GM06990 (cell line): ENCODE measurements at places on chromosomes 4 and X.

DNA sequence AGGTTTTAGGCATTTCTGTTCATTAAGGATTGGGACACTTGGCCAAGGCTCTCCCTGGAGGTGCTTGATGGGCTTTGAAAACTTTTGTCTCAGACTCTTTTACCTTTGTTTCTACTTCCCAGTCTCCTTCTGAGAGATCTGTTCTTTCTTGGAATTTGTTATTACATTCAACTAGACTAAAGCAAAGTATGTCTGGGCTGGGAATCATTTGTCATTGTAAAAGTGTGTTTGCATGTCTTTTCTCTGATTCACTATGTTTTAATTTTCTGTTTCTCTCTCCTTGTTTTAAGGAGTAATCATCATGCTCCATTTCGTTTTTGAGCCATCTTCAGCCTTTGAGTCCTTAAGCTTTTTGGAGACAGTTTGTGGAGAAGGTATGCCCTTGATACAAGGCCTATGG is 12.2 kb upstream of the PGRMC2 start:
- DNase-seq = no peak

GRCh38 chr4:6753891-6754290 is 28.6 kb upstream of the KIAA0232 start:
- no peak for DNase-seq

DNA sequence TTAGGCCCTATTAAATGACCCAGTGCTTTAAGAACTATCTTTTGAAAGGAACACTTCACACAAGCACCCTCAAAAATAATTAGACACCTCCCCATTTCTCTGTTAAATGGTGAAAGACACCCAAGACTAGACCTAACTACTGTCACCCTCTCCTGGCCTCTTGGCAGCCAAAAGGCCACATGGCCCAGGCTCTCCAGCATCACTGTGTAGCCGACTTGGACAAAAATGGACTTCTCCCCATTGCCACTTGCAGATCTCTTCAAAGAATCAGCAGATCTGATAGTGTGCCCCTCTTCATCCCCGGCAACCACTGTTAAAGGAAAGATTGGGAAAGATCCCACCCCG is 2.0 kb downstream of the MID1IP1 start:
- DNase-seq = no peak

DNA sequence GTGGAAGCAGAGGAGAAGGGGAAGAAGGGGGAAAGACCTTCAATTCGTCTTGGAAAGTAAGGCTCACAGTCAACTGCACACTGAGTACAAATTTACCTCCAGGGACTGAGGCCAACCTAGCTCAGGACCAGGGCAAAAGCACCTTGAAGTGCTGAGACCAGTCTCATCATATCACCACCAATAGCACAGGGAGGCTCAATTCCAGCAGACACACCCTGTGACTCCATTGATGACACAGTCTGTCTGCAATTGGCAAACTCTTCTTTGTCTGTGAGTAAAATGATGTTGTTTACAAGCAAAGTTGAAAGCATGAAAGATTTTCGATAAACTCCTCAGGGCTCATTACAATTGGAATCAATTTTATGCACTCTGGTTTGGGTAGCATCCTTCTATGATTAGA is 32.3 kb downstream of the TRIML1 start:
- DNase-seq = no peak

- no peak for DNase-seq
Measured at GRCh38 chr4:148067301-148067916, 335.5 kb downstream of the ARHGAP10 start.

DNA sequence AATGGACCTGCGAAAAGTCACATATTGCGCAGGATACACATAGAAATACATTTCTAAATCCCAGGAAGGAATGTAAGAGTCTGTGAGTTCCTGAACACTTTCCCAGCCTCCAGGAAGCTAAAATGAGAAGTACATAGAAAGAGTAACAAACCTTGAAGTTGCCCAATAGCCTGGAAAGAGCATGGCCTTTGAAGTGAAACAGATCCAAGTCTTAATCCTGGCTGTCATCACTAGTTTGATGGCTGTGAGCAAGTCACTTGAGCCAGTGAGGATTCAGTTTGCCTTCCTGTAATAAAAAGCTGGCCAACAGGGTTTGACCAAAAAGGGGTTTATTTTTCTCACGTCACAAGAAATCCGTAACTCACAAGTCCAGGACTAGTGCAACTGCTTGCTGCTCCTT is 69.8 kb downstream of the ARHGEF38 start:
- DNase-seq = no peak

DNA sequence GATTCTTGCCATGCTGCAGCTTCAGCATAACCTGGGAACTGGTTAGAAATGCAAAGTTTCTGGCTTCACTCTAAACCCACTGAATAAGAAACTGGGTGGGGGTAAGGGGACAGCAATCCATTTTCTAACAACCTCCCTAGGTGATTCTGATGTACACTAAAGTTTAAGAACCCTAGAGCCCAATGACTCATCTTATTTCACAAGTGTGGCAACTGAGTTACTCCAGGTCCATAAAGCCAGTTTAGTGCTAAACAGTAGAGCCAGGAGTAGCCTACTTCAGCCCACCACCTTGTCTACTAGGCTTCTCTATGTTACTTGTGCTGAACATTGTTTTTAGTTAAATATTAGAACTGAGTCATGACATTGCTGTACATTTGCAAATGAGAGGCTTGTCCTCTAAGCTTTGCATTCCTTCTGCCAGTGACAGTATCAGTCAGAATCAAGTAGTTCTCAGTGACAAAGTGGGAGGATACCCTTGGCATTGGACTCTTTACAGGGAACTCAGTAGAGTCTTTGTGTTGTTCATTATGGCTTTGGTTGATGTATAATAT is 518.0 kb downstream of the RPA4 start:
- DNase-seq = no peak

GRCh38 chr4:177478496-177478895 is 36.3 kb upstream of the AGA start:
- no peak for DNase-seq

- DNase-seq = no peak
Measured at GRCh38 chrX:71245159-71245558, 8.8 kb downstream of the ZMYM3 start.

DNA sequence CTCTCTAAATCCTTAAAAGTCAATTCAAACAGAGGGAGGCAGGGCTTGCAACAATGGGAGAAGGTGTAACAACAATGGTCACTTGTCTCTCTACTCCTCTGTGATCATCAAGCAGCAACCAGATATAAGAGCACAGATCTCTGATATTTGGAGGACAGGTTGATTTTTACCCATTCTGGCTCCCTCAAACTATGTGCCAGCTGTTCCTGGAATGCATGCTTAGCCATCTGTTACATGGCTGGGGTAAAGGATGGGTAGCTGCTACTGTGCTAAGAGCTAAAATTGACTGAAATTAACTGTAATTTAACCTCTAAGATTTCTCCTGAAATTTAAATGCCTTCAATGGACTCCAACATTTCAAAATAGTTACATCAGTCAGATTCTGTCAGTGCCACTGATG is 1459.9 kb downstream of the PCDH7 start:
- no peak for DNase-seq

GRCh38 chr4:88381123-88381522 is 2.5 kb downstream of the HERC6 start:
- DNase-seq = no peak

DNA sequence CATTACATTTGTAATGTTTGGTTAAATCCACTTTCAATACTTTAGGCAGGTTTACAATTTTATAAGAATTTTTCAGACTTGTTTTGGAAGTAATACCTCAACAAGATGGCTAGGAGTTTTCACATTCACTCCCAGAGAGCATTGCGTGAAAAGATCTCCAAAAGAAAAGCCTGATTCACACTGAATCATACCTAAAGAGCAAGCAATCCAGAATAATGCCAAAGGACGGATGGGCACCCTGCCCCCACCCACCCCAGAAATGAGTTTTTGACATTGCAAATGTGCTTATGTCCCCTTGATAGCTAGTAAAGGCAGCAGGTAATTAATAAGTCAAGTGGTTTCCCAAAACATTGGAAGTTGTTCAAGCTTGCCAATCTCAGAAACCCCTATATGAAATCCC is 557.7 kb upstream of the TENM3 start:
- DNase-seq = no peak

DNA sequence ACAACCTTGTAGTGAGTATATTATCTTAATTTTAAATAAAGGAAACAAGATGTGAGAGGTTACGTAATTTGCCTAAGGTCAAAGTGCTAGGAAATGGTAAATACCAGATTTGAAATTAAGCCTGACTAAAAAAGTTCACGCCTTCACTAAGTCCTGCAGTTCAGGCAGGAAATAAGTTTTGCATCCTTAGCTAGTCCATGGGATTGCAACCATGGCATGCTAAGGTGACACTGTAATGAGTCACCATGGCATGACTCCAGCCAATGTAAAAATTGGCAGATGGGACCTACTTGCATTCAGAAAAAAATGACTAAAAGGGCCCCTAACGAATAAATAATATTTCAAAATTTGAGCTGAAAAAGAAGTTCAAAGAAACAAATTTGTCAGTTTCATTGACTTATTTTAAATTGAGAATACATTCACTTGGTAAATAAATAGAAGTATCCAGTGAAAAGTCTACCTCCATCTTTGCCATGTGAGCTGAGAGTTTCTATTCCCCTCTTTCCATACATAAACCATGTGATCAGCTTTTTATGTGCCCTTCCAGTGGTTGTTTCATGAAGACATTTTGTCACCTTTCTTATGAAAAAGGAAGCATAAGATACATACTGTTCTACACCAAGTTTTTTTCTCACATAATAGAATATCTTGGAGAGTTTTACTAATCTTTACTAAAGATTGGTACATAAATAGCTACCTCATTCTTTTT is 72.4 kb downstream of the ANKRD50 start:
- DNase-seq = no peak

DNA sequence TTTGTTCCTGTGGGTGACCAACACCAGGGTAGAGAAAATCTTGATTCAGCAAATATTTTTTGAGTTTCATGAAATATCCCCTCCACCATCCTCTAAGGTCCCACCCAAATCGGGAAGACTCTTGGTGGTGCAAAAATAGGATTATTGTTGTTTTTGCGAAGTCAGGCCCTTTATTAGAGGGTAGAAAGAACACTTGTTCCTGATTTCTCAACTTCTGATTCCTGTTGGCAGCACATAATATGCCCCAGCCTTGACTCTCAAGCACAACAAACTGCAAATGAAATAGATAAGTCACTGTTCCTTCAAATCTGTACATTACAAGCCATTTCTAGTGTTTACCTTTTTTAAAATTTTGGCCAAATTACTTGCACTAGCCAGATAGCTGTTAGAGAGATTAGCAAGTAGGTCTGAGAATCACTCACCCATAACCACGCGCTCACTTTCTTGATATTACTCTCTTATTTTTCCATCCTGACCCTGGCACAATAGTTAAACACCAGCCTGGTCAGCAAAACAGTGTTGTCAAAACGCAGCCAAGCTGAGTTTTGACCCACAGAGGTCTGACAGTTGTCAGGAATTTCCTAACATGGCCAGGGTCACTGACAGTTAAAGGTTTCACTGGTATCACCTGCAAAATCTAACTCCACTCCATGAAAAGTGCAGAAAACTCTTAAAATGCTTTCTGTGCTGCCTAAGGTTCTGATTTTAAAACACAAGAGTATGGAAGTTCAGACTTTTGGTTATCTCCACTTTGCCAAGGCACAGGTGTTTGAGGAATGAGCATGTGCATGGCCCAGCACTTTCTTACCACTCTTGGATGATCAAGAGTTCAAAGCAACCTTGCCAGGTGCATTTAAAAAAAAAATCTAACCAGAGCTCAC is 69.8 kb downstream of the RBM47 start:
- peak; percentile 38 for DNase-seq

DNA sequence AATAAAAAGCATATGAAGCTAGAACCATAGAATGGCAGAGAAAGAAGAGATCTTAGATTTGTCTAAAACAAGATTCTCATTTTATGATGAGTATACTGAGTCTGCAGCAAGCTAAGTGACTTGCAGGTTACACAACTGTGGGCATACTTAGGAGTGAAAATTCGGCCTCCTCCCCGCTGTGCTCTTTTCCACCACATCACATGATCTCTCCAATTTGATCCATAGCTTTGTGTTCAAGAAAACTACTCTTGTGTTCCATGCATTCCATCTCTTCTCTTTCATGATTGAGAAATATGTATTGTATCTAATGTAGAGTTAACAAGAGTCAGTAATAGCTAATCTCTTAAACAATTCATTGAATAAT is 234.3 kb downstream of the SCFD2 start:
- no peak for DNase-seq

GRCh38 chrX:38923451-38923969 is 122.3 kb downstream of the MID1IP1 start:
- DNase-seq = peak; percentile 18

DNA sequence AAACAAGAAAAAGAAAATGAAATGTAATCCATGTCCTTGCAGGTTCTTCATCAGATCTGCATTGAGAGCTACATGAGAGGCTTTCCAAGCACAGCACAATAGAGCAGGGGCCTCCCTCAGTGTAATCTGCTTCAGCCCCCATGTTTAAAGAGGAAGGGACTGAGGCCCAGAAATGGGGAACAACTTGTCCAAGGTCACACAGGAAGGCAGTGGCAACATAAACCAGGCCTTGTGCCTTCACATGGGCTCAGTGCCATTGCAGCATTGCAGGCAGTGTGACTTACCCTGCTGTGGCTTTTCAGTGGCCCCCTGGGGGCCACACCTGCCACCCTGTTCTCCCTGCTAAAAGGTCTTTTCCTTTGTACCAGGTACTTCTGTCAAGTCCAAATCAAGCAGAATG is 20.9 kb upstream of the CD99L2 start:
- DNase-seq = no peak

GRCh38 chr4:158809611-158810486 is 41.0 kb downstream of the FNIP2 start:
- peak; percentile 20 for DNase-seq

GRCh38 chrX:103941201-103941975 is 21.0 kb upstream of the TMSB15B start:
- no peak for DNase-seq

DNA sequence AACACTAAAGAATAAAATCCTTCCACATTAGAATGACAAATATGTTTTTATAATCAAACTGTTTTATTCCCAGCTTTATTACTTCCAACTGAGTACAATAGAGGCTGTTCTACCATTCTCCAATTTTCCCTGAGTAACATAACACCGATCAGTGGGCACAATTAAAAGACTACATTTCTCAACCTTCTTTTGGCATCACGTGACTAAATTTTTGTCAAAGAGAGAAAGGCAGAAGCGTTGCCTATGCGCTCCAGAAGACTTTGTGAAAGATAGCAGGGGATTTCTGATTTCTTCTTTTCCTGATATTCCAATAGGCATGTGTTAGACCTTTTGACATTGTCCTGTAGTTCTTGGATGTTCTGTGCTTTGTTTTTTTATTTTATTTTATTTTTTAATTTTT is 1705.6 kb upstream of the PCDH7 start:
- no peak for DNase-seq

- DNase-seq = no peak
Measured at GRCh38 chr4:21366312-21366711, 582.3 kb downstream of the KCNIP4 start.

- DNase-seq = no peak
Measured at GRCh38 chrX:154548028-154548316, 552 bp downstream of the IKBKG start.

GRCh38 chrX:116824785-116825184 is 362.0 kb upstream of the CT83 start:
- DNase-seq = no peak

- no peak for DNase-seq
Measured at GRCh38 chrX:16666541-16666940, 16.6 kb downstream of the S100G start.

- DNase-seq = no peak
Measured at GRCh38 chr4:81814987-81815541, 343.4 kb upstream of the RASGEF1B start.
